Fibroblast of lung (primary cell): ENCODE measurements at places on chromosomes 4 and X. TPM values are rescaled to one million over a fixed set of nuclear protein-coding genes. Genes with fewer than 3 reads are reported as not detected.

DNA sequence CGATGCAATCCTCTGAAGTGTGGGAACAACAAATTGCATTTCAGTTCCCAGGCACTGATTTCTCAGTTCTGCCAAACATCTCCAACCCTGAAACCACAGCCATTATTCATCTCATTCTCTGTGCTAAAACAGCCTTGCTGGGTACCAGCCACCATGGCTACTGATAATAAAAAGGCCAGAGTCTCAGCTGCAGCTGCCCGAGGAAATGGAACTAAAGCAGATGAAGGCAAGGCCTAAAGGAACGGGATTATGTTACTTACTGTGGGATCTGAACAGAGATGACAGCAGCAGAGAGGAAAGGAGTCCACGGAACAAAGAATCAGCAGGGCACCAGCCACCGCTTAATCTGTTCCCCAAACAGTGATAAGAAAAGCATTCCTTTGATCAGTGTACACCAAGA is 155.7 kb downstream of the PAPSS1 start:
- peak; percentile 71 for DNase-seq

- DNase-seq = peak; percentile 72
Measured at GRCh38 chr4:38030023-38030422, 69.8 kb downstream of the PTTG2 start.

DNA sequence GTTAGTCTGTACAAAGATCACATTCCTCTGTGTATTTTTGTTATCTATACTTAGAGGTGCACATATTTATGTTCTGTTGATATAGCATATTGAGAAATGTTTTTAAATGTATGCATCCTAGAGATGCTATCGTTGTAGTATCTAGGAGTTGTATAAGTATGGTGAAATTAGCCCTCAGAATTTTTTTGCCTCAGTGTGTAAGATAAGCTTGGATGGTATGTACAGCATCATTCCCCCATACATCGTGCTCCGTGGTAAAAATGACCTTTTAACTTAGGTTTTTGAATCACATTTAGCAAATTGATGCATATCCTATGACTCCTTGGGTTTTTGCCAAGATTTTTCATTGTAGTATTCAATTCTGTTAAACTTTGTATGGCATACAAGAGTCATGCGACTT is 113.5 kb downstream of the RPA4 start:
- no peak for DNase-seq

DNA sequence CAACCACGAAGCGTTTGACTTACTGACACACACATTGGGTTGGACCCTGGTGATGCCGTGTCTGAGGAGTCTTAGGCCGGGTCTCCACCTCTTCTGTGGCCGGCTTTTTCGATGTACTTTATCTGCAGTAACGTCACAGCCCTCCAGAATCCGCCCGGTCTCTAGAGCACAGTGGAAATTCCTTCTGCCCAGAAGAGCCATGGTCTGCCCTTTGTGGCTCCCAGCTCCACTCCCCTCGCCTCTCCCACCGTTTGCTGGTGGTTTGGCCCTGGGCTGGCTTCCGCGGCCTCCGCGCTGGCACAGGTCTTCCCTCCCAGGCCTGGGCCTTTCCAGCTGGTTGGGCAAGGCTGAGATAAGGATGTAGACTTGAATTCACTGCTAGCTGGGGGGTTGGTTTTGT is 4.3 kb downstream of the MAEA start:
- DNase-seq = peak; percentile 83

DNA sequence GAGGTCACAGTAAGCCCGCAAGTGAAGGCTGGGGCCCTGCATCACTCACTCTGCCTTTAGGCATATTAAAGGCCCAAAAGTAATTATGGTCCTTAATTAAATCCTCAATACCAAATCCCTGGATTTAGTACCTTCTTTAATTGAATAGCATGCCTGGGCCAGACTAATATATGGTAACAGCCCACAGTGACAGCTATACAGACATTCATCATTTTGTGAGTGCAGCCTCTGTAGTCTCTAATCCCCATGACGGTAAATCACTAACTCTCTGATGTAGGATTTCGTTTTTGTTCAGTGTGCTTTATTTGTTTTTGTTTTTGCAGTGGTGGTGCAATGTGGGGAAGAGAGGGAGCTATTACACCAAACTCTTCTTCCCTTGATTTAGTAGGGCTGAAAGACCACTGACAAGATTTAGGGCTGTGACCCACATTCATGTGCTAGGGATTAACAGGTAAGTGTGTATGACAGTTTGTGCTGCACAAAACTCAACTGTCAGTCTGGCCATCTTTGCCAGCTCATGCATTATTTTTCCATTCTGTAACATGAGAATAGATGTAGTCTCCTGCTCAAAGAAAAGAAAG is 60.6 kb upstream of the SLC39A8 start:
- DNase-seq = no peak

- DNase-seq = no peak
Measured at GRCh38 chr4:1521821-1522361, 115.6 kb upstream of the NKX1-1 start.

- DNase-seq = peak; percentile 43
Measured at GRCh38 chr4:6349896-6350603, 80.4 kb downstream of the WFS1 start.

GIMD1 gene
- polyA plus RNA-seq = not detected in 2 replicates
